ENCODE measurements at places on chromosomes 4 and X.
A peak's percentile ranks its signal among the peaks of the same experiment; 100 is the strongest.

- no peak for DNase-seq
These were observed 2.4 kb downstream of the ZMYM3 start for GRCh38 chrX:71251466-71251973.

- no peak for DNase-seq
These were observed 16.4 kb downstream of the SMIM10L2A start for GRCh38 chrX:135437867-135438733.

DNA sequence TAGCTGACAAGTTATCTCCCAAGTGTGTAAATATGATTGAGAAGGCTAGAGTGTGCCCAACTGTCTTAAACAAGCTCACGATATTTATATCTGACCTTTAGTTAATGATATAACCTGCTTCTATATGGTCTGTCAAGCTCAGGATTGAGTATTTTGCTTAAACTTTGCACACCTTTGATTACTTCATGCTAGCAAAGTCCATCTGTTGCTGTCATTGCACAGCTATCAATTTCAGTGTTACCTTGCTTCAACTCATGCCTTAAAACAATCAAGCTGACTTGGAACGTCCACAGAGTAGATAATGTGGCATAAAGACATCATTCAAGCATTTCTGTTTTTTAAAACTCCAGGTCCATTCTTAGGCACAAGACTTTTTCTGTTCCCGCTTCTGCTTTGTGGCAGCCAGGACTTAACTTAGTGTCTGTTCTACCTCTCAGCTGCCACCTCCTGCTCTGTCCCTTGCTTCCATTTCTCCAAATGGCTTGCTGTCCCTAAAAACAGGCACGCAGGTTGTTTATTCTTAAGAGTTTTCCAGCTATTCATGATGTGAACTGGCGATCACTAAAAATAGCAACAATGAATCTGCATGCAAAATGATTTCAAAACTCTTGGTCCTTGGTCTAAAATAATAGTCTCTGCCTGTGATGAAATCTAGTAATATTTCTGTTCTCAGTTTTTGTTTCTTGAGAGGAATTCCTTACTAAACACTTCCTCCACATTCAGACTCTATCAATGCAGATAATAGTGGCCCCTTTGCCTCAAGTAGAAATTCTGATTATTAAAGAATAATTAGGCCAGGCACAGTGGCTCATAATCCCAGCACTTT lies 16.3 kb upstream of the NEIL3 start:
- no peak for DNase-seq

- no peak for DNase-seq
These were observed 98.8 kb upstream of the STOX2 start for GRCh38 chr4:183806341-183806740.

GRCh38 chr4:183986291-183986970 lies 81.3 kb downstream of the STOX2 start:
- no peak for DNase-seq

GRCh38 chr4:105895583-105896460 lies 551 bp downstream of the NPNT start:
- no peak for DNase-seq

GRCh38 chr4:80094191-80094590 lies 21.2 kb upstream of the ANTXR2 start:
- DNase-seq = no peak

DNA sequence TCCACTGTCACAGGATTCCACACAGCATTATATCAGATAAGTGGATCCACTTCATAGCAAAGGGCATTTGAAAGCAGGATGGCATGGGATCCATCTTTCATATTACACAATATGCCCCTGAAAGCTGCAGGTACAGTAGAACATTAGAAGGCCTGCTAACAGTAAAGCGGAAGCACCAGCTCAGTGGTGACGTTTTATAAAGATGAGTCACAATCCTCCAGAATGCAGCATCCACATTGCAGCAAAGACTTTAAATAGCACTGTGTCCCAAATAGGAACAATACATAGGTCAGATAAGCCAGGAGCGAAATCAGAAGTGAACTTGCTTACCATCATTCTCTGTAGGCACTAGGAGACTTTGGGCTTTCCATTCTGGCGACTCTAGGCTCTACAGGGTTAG lies 609.5 kb upstream of the FAT1 start:
- DNase-seq = no peak

- no peak for DNase-seq
These were observed 126.3 kb downstream of the UNC5C start for GRCh38 chr4:95422436-95422835.

DNA sequence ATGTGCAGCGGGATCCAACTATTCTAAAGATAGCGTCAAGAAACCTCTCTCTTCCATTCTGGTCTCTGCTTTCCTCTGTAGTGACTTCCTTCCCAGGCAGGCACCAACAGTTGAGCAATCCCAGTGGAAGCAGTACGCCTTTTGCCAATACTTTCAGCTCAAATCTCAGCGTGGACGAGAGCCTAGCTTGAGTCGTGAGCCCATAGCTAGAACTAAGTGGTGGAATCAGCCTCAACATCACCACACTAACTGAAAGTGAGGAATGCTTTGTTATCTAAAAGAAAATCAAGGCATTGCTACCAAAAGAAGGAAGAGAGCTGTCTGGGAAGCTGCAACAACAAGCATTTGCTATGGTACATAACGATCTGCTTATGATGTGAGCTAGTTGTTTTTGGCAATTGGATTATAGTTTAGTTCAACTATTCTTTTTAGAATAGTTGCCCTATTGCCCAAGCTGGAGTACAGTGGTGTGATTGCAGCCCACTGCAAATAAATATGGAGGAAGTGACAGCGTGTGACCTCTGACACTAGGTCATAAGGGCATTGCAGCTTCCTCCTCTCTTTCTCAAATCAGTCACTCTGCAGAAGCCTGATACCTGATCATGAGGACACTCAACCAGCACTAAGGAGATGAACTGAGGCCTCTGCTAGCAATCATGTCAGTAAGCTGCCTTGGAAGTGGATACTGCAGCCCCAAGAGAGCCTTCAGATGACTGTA lies 24.7 kb upstream of the FRYL start:
- no peak for DNase-seq

GRCh38 chr4:81648576-81649275 lies 177.0 kb upstream of the RASGEF1B start:
- DNase-seq = peak; percentile 44

DNA sequence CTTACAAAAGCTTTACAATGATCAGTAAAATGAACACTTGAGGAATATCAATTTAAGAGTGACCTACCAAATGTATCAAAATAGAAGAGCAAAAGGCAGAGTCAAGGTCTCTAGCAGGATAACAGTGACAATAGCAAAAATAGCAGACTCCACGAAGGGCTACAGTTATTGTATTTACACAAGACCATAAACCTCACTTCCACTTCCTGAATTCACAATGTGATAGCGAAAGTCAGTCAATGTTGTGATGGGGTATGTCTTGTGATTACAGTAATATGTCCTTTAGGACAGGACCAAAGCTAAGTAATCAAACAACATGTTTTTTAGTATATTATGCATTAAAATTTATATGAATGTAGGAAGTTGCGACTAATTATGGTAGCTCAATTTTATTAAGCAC lies 139.6 kb downstream of the IQCM start:
- no peak for DNase-seq

DNA sequence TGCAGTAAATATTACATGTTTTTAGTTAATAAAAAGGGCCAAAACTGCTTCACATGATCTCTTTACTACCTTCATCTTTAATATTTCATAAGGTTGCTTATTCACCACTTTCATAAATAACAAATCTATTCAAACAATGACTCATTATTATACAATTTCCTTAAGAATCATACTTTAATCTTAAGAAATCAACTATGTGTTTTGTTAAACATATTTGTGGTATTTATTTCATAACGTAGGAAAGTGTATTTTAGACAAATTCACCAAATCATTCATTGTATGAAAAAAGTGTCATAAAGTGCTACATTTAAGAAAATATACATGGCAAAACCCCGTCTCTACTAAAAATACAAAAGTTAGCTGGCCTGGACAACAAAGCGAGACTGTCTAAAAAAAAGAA lies 150.5 kb upstream of the RXFP1 start:
- no peak for DNase-seq

- no peak for DNase-seq
These were observed 109.2 kb upstream of the FAT1 start for GRCh38 chr4:186832906-186833305.

GRCh38 chrX:124524852-124525251 lies 178.5 kb downstream of the SH2D1A start:
- DNase-seq = no peak

GRCh38 chrX:109553862-109554261 lies 17.2 kb downstream of the NXT2 start:
- no peak for DNase-seq

- DNase-seq = no peak
These were observed 256.2 kb downstream of the TRAM1L1 start for GRCh38 chr4:116829187-116829586.

- no peak for DNase-seq
These were observed 21.9 kb downstream of the MED28 start for GRCh38 chr4:17636341-17636695.

DNA sequence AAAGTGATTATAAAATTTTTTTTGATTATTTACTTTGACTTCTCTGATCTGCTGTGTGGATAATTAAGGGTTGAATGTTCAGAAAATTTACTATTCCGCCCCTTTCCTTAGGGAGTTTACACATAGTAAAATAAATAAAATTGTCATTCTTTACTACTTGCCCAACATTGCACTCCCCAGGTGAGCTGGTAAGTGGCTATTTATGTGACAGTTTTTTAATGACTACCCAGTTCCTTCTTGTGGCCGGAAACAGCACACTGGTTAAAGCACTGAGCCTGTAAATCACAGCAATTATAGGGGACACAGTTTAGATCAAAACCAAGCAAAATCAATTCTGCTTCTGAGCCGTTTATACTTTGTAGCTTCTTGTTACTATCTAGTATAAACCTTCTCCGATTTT lies 158.1 kb downstream of the FHIP1A start:
- no peak for DNase-seq

- no peak for DNase-seq
These were observed 20.6 kb downstream of the ATP10D start for GRCh38 chr4:47505666-47506065.

DNA sequence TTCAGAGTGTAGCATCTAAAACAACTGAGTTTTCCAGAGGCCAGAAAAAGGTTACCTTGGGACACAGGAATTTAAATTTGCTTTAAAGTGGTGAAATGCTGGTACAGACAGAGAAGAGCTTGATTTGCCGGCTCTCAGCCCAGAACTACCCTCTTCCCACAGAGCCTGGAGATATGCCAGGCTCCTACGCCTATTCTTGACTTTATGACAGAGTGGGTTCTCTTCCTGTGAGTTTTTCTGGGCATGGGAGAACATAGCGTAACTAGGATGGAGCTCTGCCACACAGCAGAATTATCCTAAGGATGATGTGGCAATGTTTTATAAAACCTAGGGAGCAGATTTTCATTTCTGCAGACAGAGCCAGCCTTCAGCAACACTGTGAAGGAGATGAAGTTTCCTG lies 241.8 kb downstream of the GRIA3 start:
- no peak for DNase-seq

- DNase-seq = no peak
These were observed 46.2 kb downstream of the MAGEB5 start for GRCh38 chrX:26262121-26262523.

GRCh38 chrX:103540145-103540544 lies 20.9 kb upstream of the RAB40A start:
- DNase-seq = no peak

DNA sequence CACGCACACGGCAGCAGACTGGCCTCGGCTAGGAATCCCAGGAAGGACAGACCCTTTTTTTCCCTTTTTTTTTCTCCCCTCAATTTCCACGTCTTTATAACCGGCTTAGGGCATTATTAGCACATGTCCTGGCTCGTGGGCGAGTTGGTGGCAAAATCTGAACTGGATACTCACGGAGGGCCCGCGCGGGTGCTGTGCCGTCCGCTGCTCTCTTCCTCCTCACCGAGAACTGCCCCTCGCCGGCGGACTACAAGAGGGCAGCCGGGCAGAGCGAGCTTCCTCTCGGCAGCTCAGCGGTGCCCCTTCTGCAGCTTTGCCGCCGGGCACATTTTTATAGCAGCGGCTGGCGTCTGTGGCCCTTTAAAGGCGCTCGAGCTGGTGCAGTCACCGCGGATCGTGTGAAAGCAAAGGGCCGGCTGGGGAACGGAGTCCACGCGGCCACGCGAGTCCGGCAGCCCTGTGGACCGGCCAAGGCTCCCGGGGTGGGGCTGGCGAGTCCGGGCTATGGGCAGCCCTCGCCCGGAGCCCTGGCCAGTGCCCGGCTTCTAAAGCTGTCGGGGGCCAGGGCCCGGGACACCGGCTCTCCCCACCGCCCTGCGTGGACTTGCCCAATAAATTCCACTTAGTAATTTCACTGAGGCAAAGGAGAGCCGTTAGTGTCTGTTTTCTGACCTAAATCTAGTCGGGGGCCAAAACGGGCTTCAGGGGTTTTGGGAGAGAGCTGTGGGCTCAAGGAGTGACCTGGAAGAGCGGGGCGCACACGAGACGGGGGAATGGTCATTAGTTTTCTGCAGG lies 1.3 kb upstream of the CITED1 start:
- peak; percentile 19 for DNase-seq

DNA sequence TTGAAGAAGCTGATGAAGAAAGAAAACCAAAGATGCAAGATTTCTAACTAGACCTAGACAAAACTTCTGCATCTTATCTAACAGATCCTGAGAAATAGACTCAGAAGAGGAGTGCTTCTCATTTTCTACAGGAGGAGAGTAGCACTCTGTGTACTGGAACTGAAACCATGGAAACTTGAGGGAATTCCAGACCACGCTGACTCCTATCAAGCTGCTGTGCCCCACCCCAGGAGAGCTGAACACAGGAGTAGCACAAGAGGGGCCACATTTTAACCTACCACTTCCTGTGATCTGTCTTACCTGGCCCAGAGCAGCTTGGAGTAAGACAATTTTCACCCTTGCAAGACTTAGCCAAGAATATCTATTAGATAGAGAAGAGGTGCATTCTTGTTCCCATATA lies 248.9 kb downstream of the SCFD2 start:
- DNase-seq = no peak

DNA sequence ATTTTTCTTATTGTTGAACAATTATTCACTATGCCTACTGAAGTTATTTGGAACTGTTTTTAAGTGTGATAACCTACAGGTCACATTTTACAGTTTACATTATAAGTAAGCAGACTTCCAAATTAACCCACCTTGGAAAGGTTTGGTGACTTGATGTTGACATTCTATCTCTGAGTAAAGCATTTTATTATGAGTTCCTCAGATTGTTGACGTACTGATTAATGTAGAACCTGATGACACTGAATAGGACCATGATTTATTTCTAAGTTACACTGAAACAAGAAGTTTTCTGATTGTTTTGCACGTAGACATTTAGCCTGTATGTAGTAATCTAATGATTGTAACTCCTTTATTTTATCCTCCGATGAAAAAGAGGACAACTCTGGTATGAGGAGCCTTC lies 17.0 kb upstream of the CXCL3 start:
- no peak for DNase-seq

GRCh38 chr4:159191989-159192388 lies 89.1 kb downstream of the RAPGEF2 start:
- no peak for DNase-seq

GRCh38 chr4:17324386-17324830 lies 187.5 kb downstream of the QDPR start:
- peak; percentile 15 for DNase-seq
